Stimulated activated CD4-positive, alpha-beta T cell treated with anti-CD3 and anti-CD28 coated beads, TNF-alpha, amount 100 ng/mL, for 4 hours (primary cell): ENCODE measurements at places on chromosomes 6 and 20.

DNA sequence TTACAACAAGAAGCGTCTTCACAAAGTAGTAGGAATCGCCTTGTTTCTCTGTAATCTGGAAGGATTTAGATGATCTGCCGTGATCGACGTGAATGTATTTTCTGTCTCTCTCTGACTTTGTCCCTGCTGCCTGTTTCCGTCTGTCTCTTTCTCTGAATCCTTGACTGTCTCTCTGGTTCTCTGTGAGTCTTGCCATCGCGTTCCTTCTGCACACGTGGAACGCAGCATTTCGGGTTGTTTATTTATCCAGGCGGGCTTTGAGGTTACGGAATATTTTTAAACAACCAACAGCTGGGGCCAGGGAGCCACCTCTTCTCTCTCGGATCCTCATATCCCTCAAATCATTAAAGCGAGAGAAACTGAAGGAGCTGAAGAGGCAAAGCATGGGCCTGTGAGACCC is 215.9 kb downstream of the ZDHHC14 start:
- no peak for DNase-seq

- DNase-seq = no peak
Measured at GRCh38 chr6:170030821-170031471, 259.9 kb downstream of the DLL1 start.

DNA sequence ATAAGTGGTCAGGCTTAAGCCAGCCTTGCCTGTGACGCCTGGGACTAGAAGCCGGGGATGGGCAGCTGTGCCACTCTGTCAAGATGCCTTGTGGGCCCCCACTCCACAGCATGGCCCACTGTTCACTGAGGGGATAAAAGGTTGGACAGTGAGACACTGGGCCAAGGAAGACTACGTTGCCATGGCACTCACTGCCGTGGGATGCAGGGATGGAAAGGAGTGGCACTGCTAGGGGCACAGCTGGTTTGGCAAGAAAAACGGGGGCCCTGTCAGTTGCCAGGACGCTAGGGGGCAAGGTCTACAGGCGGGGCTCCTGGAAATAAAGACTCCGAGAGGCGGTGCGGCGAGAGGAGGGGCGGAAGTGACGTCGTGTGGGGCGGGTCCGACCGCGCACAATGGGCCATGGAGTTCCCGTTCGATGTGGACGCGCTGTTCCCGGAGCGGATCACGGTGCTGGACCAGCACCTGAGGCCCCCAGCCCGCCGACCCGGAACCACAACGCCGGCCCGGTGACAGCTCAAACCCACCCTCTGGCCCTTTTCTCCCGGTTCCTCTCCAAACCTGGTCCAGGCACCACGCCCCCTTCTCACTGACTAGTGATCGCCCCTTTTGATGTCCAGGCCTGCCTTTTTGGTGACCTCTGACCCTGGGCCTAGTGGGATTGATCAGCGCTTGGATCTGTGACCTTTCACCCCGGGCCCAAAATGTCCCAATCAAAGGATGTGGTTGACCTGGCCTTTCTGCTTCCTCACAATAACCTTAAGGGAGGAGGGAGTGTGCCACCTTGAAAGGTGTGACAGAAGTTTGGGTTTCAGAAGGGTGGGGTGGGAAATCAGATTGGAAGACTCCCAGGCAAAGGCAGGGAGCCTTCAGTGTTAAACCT is at the start of gene ATAT1:
Gene ATAT1, plus strand, starts transcription at position 391 of the 883 bp plus-strand sequence.
- peak; percentile 80 for DNase-seq

DNA sequence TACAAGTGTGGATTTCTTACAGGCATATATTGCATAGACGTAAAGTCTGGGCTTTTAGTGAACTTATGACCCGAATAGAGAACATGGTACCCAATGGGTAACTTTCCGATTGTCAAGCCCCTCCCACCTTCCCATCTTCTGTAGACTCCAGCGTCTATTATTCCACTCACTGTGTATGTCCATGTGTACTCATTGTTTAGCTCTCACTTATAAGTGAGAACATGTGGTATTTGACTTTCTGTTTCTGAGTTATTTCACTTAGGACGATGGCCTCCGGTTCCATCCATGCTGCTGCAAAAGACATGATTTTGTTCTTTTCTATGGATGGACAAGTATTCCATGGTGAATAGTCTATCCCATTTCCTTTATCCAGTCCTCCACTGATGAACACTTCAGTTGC is 306.4 kb downstream of the CD83 start:
- DNase-seq = no peak

DNA sequence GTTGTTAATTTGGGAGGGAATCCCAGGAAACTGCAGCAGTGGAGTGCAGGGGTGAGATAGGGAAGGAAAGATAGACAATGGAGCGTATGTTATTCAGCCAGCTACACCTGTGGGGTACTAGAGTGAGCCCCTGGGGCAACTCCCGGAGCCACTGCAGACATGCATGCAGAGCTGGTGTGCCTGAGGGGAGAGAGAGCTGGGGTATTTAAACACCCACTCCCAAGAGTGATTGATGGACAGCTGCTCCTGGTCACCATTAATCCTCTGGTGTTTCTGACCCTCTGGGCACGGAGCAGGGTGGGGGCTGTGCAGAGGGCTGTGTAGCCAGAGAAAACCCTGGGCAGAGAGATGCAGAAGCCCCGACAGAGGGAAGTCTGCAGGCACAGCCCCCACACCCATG is 146.7 kb upstream of the CDH4 start:
- no peak for DNase-seq
